Caco-2 (cell line): ENCODE measurements at places on chromosomes 7 and 10.

DNA sequence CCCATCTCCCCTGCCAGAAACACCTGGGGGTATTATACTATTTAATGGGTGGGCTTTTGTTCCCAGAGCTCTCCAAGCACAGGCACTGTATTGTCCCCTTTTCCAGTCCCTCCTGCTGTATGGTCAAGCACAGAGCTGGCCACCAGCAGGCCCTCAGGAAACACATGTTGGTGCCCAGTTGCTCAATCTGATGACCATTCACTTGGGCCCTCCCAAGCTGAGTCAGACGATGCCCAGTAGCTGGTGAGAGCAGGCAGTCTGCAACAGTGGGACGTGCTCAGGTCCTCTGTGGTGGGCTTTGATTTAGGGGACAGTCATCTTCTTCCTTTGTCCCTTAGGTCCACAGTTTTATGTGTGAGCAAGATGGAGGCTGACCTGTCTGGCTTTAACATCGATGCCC is 11.8 kb downstream of the SFXN2 start:
- DNase-seq, result no peak

DNA sequence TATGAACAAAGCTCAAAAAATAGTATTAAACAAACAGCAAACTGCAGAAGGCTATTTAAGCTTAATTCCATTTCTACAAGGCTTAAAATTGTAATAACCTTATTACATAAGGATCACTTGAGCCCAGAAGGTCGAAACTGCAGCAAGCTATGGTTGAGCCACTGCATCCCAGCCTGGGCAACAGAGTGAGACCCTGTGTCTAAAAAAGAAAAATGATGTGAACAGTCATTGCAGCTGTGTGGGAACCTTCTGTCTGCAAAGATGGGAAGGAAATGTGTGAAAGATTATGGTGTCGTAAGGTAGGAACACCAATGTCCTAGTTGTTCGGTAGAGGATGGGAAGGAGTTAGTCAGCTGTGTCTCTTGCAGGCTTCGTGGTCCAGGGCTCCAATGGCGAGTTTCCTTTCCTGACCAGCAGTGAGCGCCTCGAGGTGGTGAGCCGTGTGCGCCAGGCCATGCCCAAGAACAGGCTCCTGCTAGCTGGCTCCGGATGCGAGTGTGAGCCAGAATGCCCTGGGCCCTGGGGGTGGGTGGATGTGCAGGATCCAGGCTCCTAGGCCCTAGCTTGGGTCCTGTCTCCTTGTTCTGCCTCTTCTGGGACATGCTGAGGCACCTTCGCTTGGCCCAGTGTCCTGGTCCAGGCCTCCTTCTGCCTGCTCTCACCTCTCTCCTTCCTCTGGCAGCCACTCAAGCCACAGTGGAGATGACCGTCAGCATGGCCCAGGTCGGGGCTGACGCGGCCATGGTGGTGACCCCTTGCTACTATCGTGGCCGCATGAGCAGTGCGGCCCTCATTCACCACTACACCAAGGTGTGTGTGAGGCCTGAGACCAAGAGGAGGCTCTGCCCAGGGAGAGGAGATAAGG is 9.1 kb downstream of the C10orf62 start:
- no peak for DNase-seq

DNA sequence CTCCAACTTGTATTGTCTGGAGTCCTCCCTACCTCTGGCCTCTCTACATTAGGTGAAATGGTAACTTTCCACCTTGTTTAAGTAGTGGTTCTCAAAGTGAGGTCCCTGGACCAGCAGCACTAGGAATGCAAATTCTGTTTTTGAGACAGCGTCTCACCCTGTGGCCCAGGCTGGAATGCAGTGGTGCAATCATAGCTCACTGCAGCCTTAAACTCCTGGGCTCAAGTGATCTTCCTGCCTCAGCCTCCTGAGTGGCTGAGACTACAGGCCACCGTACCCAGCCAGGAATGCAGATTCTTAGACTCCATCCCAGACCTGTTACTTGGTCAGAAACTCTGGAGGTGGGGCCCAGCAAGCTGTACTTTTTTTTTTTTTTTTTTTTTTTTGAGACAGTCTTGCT is 6.8 kb upstream of the TBL2 start:
- DNase-seq, result peak; percentile 30

- no peak for DNase-seq
Observed at GRCh38 chr10:63286754-63287264, 153.7 kb downstream of the NRBF2 start.

GRCh38 chr10:98609265-98609664 is 162.5 kb upstream of the HPS1 start:
- DNase-seq, result no peak

DNA sequence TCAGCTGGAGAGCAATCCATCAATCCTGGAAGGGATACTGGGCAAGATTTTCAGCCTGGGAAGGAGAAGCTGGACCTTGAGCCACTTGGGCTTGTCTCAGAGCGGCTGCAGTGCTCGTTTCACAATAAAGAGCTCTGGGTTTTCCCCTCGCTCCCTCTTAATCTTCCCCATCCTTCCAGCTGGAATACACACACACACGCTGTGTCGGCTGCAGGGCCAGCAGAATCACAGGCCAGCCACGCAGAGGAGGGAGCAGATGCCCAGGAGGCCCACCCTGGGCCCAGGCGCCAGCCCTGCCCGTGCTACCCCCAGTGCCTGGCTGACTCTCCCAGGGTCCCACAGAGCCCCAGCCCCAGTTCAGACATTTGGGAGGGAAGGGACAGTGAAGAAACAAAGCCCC is 255.1 kb downstream of the TNS3 start:
- no peak for DNase-seq
